ENCODE measurements at places on chromosomes 2 and 18.

- no peak overlapping the region for H3K4me3 ChIP-seq
- H3K4me1 ChIP-seq = no peaks in the 10 kb centered on the region
- H3K36me3 ChIP-seq = no peaks in the 10 kb centered on the region
- H3K27me3 ChIP-seq = no peaks in the 10 kb centered on the region
- DNase-seq = no peak
Observed at GRCh38 chr2:78175645-78176044, 653.5 kb upstream of the LRRTM4 start.

DNA sequence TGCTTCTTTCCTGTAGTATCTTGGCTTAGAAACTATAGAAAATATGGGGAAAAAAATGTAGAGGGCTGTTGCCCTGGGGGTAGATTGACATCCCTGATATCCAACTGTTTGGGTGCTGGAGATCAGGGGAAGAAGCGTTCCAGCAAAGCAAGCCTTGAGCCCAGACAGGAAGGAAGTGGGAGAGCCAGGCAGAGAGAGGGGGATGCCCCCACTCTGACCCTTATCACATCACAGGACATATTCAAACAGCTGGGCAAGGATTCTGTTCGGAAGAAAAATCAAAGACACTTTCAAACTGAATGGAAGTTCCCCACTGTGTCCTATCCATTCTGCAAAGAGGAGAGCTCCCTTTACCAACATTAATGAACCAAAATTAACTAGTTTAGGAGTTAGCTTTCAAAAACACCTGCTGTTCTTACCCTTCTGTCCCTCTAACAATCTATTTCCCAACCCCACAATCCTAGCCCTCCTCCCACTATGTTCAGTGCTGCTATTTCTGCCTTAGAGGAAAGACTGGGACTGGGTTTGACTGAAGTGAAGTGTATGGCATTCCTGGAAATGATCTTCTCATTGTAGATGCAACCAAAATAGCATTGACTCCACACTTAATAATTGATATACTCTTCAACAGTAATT is 16.9 kb upstream of the KCNG3 start:
- H3K36me3 ChIP-seq = no peaks in the 10 kb centered on the region
- H3K4me1 ChIP-seq = no peaks in the 10 kb centered on the region
- no peak overlapping the region for H3K27ac ChIP-seq
- H3K27me3 ChIP-seq = no peaks in the 10 kb centered on the region

DNA sequence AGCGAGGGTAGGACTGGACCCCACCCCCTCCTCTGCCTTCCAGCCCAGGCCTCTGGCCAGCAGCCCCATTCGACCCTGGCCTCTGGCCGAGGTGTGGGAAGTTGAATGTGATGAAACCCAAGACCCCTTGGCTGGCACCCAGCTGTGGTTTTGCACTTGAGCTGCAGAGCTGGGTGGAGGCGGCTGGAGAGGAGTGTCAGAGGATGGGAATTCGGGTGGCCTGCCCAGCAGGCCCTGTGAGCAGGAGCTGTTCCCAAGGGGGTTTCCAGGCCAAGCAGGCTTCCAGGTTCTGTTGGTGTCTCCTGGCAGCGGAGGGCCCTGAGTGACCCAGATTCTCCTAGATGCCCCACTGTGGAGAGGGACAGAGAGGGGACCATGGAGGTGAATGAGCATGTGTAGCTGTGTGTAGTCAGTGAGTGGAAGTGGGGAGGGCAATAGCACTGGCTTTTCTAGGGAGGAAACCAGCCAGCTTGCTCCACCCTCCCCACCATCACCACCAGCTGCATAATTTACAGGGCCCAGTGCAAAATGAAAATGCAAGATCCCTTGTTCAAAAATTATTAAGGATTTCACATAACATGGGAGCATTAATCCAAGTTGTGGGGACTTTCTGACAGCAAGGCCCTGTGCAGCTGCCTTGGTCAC is 172.2 kb upstream of the HAAO start:
- no peaks in the 10 kb centered on the region for H3K4me1 ChIP-seq
- H3K36me3 ChIP-seq = no peaks in the 10 kb centered on the region
- no peak overlapping the region for H3K27ac ChIP-seq

GRCh38 chr18:74444104-74444503 is 13.0 kb downstream of the DIPK1C start:
- no peak overlapping the region for H3K4me3 ChIP-seq
- no peak for DNase-seq
- H3K27me3 ChIP-seq = no peaks in the 10 kb centered on the region
- H3K4me1 ChIP-seq = no peaks in the 10 kb centered on the region
- H3K27ac ChIP-seq = no peak overlapping the region

GRCh38 chr18:32422978-32423740 is 47.5 kb downstream of the GAREM1 start:
- H3K27ac ChIP-seq = no peak overlapping the region
- no peaks in the 10 kb centered on the region for H3K36me3 ChIP-seq
- no peaks in the 10 kb centered on the region for H3K27me3 ChIP-seq

- H3K4me3 ChIP-seq = no peak overlapping the region
- DNase-seq = no peak
- H3K27me3 ChIP-seq = no peaks in the 10 kb centered on the region
- H3K4me1 ChIP-seq = no peaks in the 10 kb centered on the region
- no peak overlapping the region for H3K27ac ChIP-seq
Observed at GRCh38 chr2:99297994-99298393, 3.0 kb downstream of the LYG1 start.

GRCh38 chr2:75224636-75225094 is 25.3 kb upstream of the TACR1 start:
- no peaks in the 10 kb centered on the region for H3K27me3 ChIP-seq
- H3K27ac ChIP-seq = no peak overlapping the region
- no peak for DNase-seq
- H3K36me3 ChIP-seq = no peaks in the 10 kb centered on the region
- no peak overlapping the region for H3K4me3 ChIP-seq

GRCh38 chr18:25827228-25827627 is 263.2 kb downstream of the SS18 start:
- H3K36me3 ChIP-seq = no peaks in the 10 kb centered on the region
- no peaks in the 10 kb centered on the region for H3K27me3 ChIP-seq
- H3K4me3 ChIP-seq = no peak overlapping the region
- H3K27ac ChIP-seq = no peak overlapping the region

DNA sequence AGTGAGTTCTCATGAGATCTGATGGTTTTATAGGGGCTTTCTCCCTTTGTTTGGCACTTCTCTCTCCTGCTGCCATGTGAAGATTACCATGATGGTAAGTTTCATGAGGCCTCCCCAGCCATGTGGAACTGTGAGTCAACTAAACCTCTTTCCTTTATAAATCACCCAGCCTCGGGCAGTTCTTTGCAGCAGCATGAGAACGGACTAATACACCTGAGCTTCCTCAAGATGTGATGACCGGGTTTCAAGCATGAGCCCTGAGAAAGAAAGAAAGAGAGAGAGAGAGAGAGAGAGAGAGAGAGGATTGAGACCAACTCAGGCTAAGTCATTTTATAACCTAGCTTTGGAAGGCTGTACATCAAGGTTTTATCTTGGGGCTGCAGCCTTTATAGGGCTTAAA is 167.7 kb upstream of the SERPINE2 start:
- no peak overlapping the region for H3K27ac ChIP-seq
- H3K36me3 ChIP-seq = no peaks in the 10 kb centered on the region
- DNase-seq = no peak
- H3K4me1 ChIP-seq = no peaks in the 10 kb centered on the region
- no peak overlapping the region for H3K4me3 ChIP-seq
- H3K27me3 ChIP-seq = no peaks in the 10 kb centered on the region

DNA sequence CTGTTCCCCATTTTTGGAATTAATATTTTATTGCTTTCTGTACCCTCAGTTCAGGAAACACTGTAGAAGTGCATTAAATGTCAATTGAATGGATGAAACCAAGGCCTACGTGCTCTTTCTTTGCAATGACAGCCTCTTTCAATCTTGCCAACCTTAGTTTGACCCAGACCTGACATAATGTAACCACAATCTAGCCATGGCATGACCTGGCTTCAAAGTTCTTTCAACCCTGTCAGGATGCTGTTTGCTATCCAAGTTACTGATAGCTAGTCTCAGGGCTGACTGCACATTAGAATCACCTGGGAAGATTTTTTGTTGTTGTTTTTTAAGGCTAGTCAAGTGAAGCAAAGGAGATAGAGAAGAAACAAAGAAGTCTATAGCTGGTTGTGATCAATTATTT is 190.9 kb upstream of the PKDCC start:
- H3K27me3 ChIP-seq = no peaks in the 10 kb centered on the region
- H3K27ac ChIP-seq = no peak overlapping the region
- H3K4me1 ChIP-seq = no peaks in the 10 kb centered on the region
- no peaks in the 10 kb centered on the region for H3K36me3 ChIP-seq
- no peak for DNase-seq

- DNase-seq = no peak
- H3K27me3 ChIP-seq = no peaks in the 10 kb centered on the region
- no peaks in the 10 kb centered on the region for H3K4me1 ChIP-seq
- no peak overlapping the region for H3K27ac ChIP-seq
- no peak overlapping the region for H3K4me3 ChIP-seq
- peaks cover 40% of the 10 kb centered on the region for H3K36me3 ChIP-seq
Observed at GRCh38 chr2:134448650-134449049, 194.8 kb downstream of the MGAT5 start.

DNA sequence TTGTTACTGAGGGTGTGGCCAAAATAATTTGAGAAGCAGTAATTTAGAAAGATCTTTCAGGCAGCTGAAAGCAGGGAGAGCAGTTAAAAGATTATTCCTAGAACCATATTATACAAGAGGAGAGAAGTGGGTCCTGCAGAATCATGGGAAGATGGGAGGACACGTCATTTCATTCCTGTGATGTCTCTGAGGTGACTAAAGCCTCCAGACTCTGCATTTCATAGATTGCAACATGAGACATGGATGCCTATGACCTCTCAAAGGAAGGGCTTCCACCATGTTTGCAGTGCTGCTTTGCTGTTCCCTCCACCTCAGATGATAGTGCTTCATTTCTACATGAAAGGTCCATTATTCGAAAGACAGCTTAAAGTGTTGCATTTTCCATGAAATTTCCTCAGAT is 788.4 kb downstream of the TSN start:
- no peaks in the 10 kb centered on the region for H3K36me3 ChIP-seq
- no peak for DNase-seq
- no peaks in the 10 kb centered on the region for H3K27me3 ChIP-seq
- no peak overlapping the region for H3K27ac ChIP-seq

GRCh38 chr18:21264651-21265050 is 22.6 kb downstream of the GREB1L start:
- H3K27ac ChIP-seq = no peak overlapping the region
- no peaks in the 10 kb centered on the region for H3K4me1 ChIP-seq
- DNase-seq = no peak
- no peaks in the 10 kb centered on the region for H3K36me3 ChIP-seq

DNA sequence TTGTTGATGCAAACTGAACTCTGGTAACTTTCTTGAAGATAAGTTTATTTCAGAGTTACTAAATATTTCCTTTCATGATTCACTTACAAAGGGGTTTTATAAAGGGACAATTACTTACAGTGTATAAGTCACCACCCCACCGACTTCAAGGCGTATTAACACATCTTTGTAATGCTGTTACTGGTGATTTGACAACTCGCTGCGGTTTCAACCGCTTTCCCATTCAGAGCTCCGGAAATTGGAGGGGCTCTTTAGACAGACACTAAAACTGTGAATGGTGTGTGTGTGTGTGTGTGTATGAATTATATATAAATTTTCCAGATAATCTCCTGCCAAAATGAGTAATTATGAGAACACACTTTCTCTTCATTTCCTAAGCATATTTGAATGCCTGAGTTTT is 4.9 kb downstream of the TM4SF20 start:
- no peaks in the 10 kb centered on the region for H3K27me3 ChIP-seq
- no peaks in the 10 kb centered on the region for H3K36me3 ChIP-seq
- no peak overlapping the region for H3K27ac ChIP-seq
- DNase-seq = no peak
- no peak overlapping the region for H3K4me3 ChIP-seq
- H3K4me1 ChIP-seq = no peaks in the 10 kb centered on the region

Measured in effector memory CD4-positive, alpha-beta T cell (primary cell).